ENCODE measurements at places on chromosomes 6 and 20.

DNA sequence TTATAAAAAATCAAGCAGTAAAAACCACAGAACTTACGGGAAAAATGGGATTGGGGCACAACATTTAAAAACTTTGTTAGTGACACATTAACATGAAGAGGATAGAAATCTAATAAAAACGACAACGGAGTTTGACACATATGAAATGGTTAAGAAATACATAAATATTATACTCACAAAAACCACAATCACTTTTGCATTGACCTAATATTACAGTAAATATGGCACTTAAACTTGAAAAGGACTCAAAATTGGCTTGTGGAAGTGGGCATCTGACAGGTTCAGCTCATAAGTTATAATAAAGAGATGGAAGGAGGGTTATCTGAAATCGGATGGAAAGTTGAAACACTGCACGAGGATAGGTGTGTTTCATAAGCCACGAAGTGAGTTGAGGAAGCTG lies 523.7 kb downstream of the TFAP2B start:
- DNase-seq: no peak

- peak; percentile 30 for DNase-seq
Observed at GRCh38 chr6:27630727-27631608, 158.1 kb upstream of the ZNF184 start.

GRCh38 chr6:65116326-65116725 lies 590.7 kb downstream of the EYS start:
- DNase-seq: no peak

DNA sequence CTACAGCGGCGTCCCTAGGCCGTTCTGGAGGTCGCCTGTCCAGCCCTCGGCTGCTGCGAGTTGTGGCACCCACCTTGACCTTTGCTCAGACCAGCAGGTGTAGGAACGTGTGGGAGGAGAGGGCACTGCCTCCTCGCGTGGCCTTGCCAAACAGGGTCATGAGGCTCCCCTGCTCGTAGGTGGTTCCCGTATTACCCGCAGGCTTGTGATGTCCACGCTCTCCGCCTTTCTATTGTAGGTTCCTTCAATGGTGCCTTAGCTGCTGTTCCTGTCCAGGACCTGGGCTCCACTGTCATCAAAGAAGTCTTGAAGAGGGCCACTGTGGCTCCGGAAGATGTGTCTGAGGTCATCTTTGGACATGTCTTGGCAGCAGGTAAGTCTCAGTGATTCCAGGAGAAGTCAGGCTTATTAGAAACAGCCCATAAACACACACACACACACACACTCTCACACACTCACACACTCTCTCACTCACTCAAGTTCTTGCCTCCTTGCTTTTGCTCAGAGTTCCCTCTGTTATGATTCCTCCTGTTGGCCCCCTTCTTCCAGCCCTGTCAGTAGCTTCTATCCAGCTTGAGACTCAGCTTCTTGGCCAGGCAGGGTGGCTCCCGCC lies 942 bp downstream of the ACAT2 start:
- no peak for DNase-seq

GRCh38 chr6:111661541-111662061 lies 55.9 kb upstream of the TRAF3IP2 start:
- DNase-seq: no peak

DNA sequence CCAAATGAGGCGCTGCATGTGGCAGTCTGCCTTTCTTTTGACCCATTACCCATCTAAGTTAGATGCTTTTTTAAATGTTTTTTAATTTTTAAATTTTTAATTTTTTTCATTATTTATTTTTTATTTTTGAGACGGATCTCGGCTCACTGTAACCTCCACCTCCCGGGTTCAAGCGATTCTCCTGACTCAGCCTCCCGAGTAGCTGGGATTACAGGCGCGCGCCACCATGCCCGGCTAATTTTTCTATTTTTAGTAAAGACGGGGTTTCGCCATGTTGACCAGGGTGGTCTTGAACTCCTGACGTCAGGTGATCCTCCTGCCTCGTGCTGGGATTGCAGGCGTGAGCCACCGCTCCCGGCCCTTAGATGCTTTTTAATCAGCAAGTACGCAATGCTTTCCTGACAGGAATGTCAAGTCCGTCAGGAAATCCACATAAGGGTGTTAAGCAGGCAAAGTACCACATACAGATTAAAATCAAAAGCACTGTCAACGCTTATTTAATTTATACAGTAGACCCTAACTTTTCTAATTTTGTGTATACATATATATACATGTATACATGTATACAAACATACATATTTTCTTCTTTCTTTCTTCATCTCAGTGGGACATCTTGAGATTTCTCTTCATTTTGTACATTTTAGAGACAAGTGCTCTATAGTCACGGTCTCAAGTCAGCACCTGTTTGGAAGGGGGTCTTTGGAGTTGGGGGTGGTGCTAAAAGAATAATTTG lies 995 bp upstream of the GSTA4 start:
- DNase-seq: peak; percentile 39

GRCh38 chr6:14036911-14037310 lies 80.7 kb upstream of the CD83 start:
- no peak for DNase-seq

DNA sequence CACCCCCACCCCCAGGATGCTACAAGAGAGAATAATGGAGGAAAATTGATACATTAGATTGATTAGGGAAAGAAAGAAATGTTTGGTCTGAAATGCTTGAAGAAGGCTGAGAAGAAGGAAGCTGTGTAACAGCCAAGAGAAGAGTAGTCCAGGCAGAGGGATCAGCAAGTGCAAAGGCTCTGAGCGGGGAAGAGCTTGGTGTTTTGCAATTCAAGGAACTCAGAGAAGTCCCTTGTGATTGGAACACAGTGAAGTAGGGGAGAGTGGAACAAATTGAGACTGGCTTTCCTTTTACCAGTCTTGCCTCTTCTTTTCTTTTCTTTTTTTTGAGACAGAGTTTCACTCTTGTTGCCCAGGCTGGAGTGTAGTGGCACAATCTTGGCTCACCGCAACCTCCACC lies 76.6 kb upstream of the CHD6 start:
- no peak for DNase-seq

GRCh38 chr6:41100871-41101287 lies 28.1 kb downstream of the NFYA start:
- DNase-seq: no peak

- no peak for DNase-seq
Observed at GRCh38 chr6:145028144-145028818, 707.0 kb downstream of the EPM2A start.

- no peak for DNase-seq
Observed at GRCh38 chr20:32875673-32876072, 16.9 kb downstream of the EFCAB8 start.

DNA sequence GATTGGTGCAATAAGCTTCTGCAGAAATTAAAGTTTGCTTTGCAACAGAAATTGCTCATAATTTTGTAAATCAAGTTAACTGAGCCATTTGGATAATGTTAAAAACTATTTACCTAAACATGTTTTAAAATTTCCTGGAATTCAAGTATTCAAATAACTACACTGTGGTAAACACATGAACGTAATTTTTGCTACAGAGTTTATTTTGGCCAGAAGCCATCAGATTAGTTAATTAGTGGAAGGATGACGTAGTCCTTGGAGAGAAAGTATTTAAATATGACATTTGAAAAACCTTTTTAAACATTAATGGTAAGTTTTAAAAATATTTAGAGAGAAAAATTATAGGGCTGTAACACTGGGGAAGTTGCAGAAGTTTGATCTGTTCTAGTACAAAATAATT lies 121.2 kb upstream of the UST start:
- DNase-seq: no peak
